ENCODE measurements at places on chromosomes 6 and 20.

- no peak for DNase-seq
- no peak overlapping the region for H3K27ac ChIP-seq
- peaks cover 44% of the 10 kb centered on the region for H3K36me3 ChIP-seq
These were observed 31.1 kb downstream of the BRPF3 start for GRCh38 chr6:36227379-36228228.

- no peak overlapping the region for H3K27ac ChIP-seq
- H3K4me1 ChIP-seq, result no peaks in the 10 kb centered on the region
- H3K4me3 ChIP-seq, result no peak overlapping the region
- H3K27me3 ChIP-seq, result no peaks in the 10 kb centered on the region
- peak; percentile 42 for DNase-seq
- no peaks in the 10 kb centered on the region for H3K36me3 ChIP-seq
These were observed 4.9 kb downstream of the NKAIN2 start for GRCh38 chr6:123808556-123808955.

GRCh38 chr6:169227116-169227515 is 26.5 kb downstream of the THBS2 start:
- no peak for DNase-seq
- no peak overlapping the region for H3K4me3 ChIP-seq
- no peaks in the 10 kb centered on the region for H3K27me3 ChIP-seq
- H3K36me3 ChIP-seq, result no peaks in the 10 kb centered on the region
- no peak overlapping the region for H3K27ac ChIP-seq
- no peaks in the 10 kb centered on the region for H3K4me1 ChIP-seq

DNA sequence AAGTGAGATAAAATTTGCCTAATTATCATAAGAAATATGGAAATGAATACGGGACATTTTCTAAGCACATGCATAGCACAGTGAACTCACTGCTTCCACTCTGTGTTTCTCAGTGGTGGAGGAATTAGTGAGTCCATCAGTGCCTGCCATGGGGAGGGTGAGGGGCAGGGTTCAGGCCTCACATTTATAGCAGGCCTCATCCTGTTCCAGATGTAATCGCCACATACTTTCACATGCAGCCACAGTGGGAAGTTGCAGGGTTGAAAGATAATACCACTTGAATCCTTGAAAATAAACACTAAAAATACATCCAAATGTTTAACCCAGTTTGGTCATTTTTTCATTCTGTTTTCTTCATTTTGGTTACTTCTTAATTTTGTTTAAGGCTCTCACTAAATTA is 29.9 kb upstream of the ANKEF1 start:
- H3K27ac ChIP-seq, result no peak overlapping the region
- no peaks in the 10 kb centered on the region for H3K4me1 ChIP-seq
- DNase-seq, result no peak
- no peaks in the 10 kb centered on the region for H3K36me3 ChIP-seq
- no peak overlapping the region for H3K4me3 ChIP-seq
- H3K27me3 ChIP-seq, result no peaks in the 10 kb centered on the region

- H3K27me3 ChIP-seq, result no peaks in the 10 kb centered on the region
- H3K4me3 ChIP-seq, result no peak overlapping the region
- no peak overlapping the region for H3K27ac ChIP-seq
- no peaks in the 10 kb centered on the region for H3K36me3 ChIP-seq
- H3K4me1 ChIP-seq, result peaks cover 12% of the 10 kb centered on the region
These were observed 160.7 kb downstream of the ZFAND3 start for GRCh38 chr6:37980222-37980595.

DNA sequence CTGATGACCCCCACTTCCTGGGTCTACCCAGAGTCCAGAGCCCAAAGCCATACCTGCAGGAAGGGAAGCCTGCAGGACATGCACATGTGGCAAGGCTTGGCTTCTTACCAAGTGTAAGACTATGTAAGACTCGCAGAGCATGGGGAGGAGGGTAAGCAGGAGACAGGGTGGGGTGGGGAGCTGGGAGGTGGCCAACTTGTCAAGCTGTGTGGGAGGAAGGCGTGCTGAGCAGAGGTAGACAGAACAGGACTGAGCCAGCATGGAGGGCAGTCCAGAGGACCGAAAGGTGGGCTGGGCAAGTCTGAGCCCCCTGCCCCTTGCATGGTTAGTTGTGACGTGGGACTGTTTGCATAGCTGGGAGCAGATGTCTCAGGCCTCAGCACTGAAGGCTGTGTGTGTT is 53.4 kb upstream of the RNF24 start:
- no peak for DNase-seq
- no peaks in the 10 kb centered on the region for H3K36me3 ChIP-seq
- H3K4me1 ChIP-seq, result peaks cover 9% of the 10 kb centered on the region

GRCh38 chr6:16969699-16970655 is 131.9 kb upstream of the STMND1 start:
- H3K4me1 ChIP-seq, result no peaks in the 10 kb centered on the region
- H3K36me3 ChIP-seq, result no peaks in the 10 kb centered on the region
- H3K27me3 ChIP-seq, result no peaks in the 10 kb centered on the region
- H3K4me3 ChIP-seq, result no peak overlapping the region

- DNase-seq, result no peak
- H3K4me3 ChIP-seq, result no peak overlapping the region
- no peak overlapping the region for H3K27ac ChIP-seq
- no peaks in the 10 kb centered on the region for H3K4me1 ChIP-seq
- H3K36me3 ChIP-seq, result no peaks in the 10 kb centered on the region
- no peaks in the 10 kb centered on the region for H3K27me3 ChIP-seq
These were observed 8.8 kb downstream of the KCNQ2 start for GRCh38 chr20:63463400-63464288.

GRCh38 chr6:85612690-85613474 is 19.2 kb upstream of the SNX14 start:
- no peaks in the 10 kb centered on the region for H3K27me3 ChIP-seq
- H3K27ac ChIP-seq, result peak overlapping the region; percentile 23
- H3K36me3 ChIP-seq, result peaks cover 24% of the 10 kb centered on the region
- H3K4me3 ChIP-seq, result no peak overlapping the region
- DNase-seq, result no peak
- H3K4me1 ChIP-seq, result no peaks in the 10 kb centered on the region

GRCh38 chr6:111737065-111737521 is 131.4 kb upstream of the TRAF3IP2 start:
- H3K4me1 ChIP-seq, result no peaks in the 10 kb centered on the region
- no peak overlapping the region for H3K4me3 ChIP-seq
- no peaks in the 10 kb centered on the region for H3K36me3 ChIP-seq
- no peak overlapping the region for H3K27ac ChIP-seq

GRCh38 chr6:157760589-157761330 is 62.3 kb upstream of the SNX9 start:
- no peak overlapping the region for H3K27ac ChIP-seq
- DNase-seq, result no peak
- no peaks in the 10 kb centered on the region for H3K27me3 ChIP-seq
- H3K36me3 ChIP-seq, result no peaks in the 10 kb centered on the region

- no peak overlapping the region for H3K27ac ChIP-seq
- no peak overlapping the region for H3K4me3 ChIP-seq
- H3K27me3 ChIP-seq, result no peaks in the 10 kb centered on the region
- H3K36me3 ChIP-seq, result peaks cover 15% of the 10 kb centered on the region
These were observed 25.3 kb upstream of the KIF25 start for GRCh38 chr6:167972193-167972592.

DNA sequence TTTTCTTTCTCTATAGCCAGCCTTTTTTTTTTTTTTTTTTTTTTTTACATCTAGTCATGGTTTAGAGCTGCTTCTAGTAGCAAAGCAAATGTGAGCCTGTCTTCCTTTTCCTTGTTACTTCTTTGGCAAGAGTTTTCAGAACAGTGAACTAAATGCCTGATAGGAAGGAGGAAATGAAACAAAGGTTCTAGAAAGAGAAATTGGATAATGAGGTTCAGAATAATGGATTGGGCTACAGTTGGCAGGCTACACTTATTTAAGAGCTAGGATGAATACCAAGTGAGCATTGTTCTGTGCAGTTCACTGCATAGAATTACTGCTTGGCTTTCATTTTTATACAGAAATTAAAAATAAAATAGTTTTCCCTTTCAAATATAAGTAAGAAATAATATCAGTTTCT is 78.6 kb downstream of the HIVEP1 start:
- no peak overlapping the region for H3K4me3 ChIP-seq
- H3K4me1 ChIP-seq, result no peaks in the 10 kb centered on the region
- no peaks in the 10 kb centered on the region for H3K27me3 ChIP-seq
- H3K27ac ChIP-seq, result no peak overlapping the region
- no peaks in the 10 kb centered on the region for H3K36me3 ChIP-seq

GRCh38 chr20:25571817-25572216 is 13.5 kb downstream of the NINL start:
- H3K36me3 ChIP-seq, result no peaks in the 10 kb centered on the region
- H3K4me1 ChIP-seq, result no peaks in the 10 kb centered on the region
- H3K4me3 ChIP-seq, result no peak overlapping the region
- no peak for DNase-seq
- H3K27ac ChIP-seq, result no peak overlapping the region

DNA sequence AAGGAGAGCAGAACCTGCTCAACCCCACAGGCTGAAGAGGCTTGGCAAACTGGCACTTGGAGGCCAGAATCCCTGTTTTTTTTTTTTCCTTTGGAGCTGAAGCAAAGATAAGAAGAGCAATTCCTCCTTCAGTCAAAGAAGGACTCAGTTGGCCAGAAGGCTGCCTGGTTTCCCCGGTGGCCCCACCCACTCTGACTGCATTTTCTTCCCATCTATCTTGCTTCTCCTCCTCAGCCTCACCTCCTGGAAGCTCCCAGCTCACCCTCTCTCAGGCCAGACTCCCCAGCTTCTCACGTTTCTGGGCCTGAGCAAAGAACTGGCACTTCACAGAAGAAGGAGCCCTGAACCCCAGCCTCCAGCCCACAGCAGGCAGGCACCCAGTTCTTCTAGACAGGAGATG is 2.4 kb downstream of the LRFN2 start:
- H3K4me3 ChIP-seq, result no peak overlapping the region
- H3K36me3 ChIP-seq, result no peaks in the 10 kb centered on the region
- no peak for DNase-seq

GRCh38 chr6:138517635-138518034 is 18.3 kb upstream of the NHSL1 start:
- H3K27me3 ChIP-seq, result no peaks in the 10 kb centered on the region
- no peak overlapping the region for H3K27ac ChIP-seq
- H3K36me3 ChIP-seq, result no peaks in the 10 kb centered on the region
- no peak for DNase-seq
- H3K4me1 ChIP-seq, result no peaks in the 10 kb centered on the region
- no peak overlapping the region for H3K4me3 ChIP-seq

GRCh38 chr6:166588691-166589336 is 2.3 kb upstream of the RAMACL start:
- DNase-seq, result peak; percentile 20
- no peaks in the 10 kb centered on the region for H3K36me3 ChIP-seq
- no peak overlapping the region for H3K27ac ChIP-seq
- H3K27me3 ChIP-seq, result no peaks in the 10 kb centered on the region
- no peak overlapping the region for H3K4me3 ChIP-seq

DNA sequence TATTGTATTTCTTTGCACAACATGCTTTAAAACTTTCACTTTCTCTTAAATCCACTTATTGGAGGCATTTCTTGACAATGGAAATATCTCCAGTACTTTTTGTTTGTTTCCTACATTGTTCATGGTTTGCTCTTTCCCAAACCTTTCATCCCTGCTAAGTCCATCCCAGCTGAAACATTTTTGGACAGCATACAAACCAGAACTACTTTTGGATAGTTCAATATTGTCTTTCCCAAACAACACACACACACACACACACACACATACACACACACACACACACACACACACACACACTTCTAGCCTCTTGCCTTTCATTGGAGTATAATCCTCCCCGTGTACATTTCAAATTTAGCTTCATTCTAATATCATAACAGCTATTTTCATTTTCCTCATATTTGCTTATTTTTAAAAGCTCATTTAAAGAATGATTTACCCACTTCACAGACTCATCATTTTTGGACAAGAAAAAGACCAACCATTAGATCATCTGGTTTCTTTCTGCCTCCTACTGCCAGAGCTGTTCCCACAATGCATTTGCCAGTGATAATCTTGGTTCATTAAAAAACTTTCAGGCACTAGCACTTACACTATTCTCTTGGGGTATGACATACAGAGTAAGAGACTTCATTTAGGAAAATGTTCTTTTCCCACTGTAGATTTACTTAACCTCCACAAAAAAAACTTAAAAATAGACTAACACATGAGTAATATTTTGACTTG is 248.1 kb downstream of the CD109 start:
- H3K4me1 ChIP-seq, result no peaks in the 10 kb centered on the region
- H3K27me3 ChIP-seq, result no peaks in the 10 kb centered on the region
- H3K27ac ChIP-seq, result no peak overlapping the region
- no peak for DNase-seq
- no peak overlapping the region for H3K4me3 ChIP-seq

- no peaks in the 10 kb centered on the region for H3K36me3 ChIP-seq
- no peak for DNase-seq
- no peak overlapping the region for H3K4me3 ChIP-seq
- no peaks in the 10 kb centered on the region for H3K27me3 ChIP-seq
- H3K4me1 ChIP-seq, result no peaks in the 10 kb centered on the region
These were observed 70.2 kb downstream of the ANKS1A start for GRCh38 chr6:34959224-34959623.
